ENCODE measurements at places on chromosomes 3 and 15.

DNA sequence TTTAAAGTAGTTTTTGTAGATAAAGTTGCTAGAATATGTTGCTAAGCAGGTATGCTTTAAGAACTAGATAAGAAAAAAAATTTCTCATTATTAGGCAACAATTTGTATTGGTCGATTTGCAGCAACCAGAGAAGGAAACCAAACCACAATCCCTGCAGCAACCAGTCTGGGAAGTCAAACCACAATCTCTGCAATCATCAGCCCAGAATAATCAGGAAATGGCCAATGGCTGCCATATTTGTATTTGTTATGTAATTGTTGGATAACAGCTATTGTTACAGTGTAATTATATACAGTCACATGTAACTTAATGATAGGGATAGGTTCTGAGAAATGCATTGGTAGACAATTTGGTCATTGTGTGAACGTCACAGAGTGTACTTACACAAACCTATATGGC is 23.6 kb downstream of the STXBP5L start:
- no peak for DNase-seq

- peak; percentile 26 for DNase-seq
These were observed at the start of the genes ATXN7 and THOC7 for GRCh38 chr3:63863150-63864007. TSS of gene ATXN7 (plus strand) at chr3:63863867. CDS start at chr3:63912599, 48,732 bp downstream. TSS of gene THOC7 (minus strand) at chr3:63863805. CDS start at chr3:63863790, 15 bp downstream.

DNA sequence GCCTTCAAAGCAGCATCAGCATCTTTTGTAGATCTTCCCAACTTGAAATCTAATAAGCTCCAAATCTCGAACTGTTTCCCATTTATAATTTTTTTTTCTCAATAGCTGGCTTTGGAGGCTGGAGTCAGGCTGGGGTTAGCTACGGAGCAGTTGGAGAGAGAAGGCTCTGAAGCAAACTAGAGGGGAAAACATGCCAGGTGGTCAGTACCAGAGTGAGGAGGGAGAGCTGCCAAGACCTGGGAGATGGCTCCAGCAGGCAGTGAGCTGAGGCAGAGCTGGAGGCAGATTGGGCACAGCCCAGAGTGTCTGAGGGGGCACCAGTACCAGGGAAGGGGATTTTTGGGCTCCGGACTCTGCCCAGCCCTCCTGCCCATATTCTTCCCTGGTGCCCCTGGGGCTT is 311.2 kb downstream of the RPLP1 start:
- DNase-seq, result no peak

GRCh38 chr3:131072099-131072559 is 45.5 kb downstream of the NEK11 start:
- DNase-seq, result no peak

DNA sequence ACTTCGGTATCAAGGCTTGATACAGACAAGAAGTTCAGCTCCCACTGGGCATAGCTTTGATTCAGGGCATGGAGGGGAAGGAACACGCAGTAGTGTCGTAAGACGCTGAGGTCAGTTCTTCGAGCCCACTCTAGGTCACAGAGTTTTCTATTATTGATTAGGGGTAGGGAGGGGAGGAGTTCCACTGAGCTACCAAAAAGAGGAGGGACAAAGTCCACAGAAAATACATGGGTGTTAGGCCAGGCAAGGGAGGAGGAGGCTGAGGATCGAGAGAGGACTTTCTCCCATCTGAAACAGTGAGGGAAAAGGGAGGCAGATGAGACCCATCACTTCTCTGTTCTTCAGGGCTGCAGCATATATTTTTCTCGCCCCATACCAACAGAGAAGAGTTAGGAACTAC is 75.1 kb upstream of the GUCA1C start:
- DNase-seq, result no peak

DNA sequence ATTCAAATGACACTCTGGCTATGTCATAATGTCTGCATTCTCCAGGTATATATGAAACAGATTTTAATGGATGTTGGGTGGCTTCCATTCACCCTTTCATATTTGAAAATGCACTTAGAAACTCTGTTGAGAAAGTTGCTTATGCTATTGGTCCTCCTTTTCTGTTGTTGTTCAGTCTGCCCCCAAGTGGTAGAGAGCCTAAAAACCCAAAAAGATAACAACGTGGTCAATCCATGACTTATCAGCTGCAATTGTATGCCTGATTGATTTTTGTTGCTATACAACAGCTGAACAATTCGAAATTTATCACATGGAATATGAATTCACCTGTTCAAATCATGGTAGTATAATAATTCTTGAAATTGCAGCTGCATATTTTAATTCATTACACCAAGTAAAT is 279.8 kb downstream of the ROBO2 start:
- no peak for DNase-seq

- no peak for DNase-seq
These were observed 10.3 kb upstream of the ZMAT3 start for GRCh38 chr3:179081885-179082284.

GRCh38 chr15:67542420-67543347 is at the start of gene MAP2K5:
TSS of gene MAP2K5 (plus strand) at chr15:67542703. CDS start at chr15:67543336, 633 bp downstream.
- DNase-seq, result peak; percentile 62

DNA sequence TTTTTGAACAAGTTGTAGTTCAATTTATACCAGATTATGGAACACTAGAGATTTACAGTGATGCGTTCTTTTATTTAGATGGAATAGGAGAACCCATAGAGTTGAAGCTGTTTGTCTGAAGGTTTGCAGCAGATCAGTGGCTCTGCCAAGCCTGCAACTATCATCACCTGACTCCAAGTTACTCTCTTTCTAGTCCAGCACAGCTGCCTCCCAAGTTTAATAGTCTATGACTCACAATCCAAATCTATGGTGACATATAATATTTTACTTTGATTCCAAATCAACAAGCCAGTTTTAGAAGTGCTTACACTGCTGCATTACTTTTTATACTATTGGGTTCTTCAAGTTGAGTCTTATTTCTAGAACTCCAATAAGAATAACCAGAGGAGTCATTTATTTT is 400.4 kb downstream of the LPP start:
- no peak for DNase-seq

GRCh38 chr3:30766522-30766921 is 127.9 kb downstream of the GADL1 start:
- DNase-seq, result no peak

GRCh38 chr3:110664148-110664547 is 407.5 kb upstream of the NECTIN3 start:
- no peak for DNase-seq

DNA sequence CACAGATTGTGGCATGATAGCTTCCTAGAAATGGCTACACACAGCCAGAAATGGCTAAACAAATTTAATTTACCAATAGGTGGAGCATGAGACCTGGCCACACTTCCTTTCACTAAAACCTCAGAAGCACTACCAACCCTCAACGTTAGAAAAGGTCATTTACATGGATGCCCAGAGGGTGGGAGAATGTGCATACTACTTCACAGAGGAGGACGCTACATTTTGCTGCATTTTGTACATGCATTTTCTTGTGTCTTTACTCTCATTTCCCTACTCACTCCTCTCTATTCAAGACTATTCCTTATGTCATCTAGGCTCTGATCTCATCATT is 40.1 kb downstream of the C2CD4B start:
- no peak for DNase-seq

DNA sequence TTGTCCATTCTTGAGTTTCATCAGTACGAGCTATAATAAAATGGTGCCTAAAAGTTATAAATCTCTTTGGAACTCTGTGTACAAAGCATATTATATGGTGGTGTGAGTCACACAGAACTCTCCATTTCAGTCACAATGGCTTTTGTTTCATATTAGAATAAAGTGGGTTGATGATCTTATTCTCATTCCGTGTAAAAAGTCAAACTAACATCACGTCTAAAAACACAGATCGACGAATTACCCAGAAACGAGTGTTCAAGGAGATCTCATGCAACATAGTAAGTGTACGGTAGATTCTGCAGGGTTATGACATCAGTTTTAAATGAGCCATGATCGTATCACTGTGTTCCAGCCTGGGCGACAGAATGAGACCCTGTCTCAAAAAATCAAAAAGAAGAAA is 122.4 kb downstream of the FOXP1 start:
- no peak for DNase-seq

- no peak for DNase-seq
These were observed 34.6 kb downstream of the PDE8A start for GRCh38 chr15:85016275-85016674.

DNA sequence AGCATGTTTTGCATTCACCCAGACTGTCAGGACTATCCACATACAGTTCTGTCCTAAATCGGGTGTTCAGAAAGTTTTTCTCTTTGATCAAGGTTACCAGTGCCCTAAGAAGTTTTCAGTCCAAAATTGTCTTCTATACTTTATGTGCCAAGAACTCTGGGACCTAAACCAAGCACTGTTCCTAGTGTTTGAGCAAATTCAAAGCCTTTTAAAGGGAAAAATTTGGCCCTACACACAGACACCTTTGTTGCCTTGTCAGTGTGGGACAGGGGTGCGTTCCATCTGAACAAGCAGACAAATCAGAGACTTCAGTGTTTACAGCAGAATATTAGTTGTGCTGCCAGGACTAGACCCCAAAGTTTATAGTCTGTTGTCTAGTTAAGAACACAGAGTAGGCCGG is 50.6 kb downstream of the DGKG start:
- no peak for DNase-seq

DNA sequence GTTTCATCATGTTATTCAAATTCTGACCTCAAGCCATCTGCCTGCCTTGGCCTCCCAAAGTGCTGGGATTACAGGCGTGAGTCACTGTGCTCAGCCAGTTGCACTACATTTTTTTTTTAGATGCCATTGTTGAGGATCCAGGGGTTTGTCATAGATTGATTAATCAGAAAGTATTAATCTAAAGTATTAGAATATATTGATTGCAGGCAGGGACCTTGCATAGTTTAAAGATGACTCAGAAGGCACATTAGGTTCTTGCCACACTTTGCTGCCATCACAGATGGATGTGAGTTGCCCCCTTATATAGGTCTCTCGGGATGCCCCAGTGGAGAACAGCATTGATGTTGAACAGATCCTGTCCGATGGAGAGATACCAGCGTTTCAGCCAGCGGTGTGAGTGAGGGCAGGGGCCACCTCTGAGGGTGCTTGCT is 41.1 kb downstream of the IGF1R start:
- no peak for DNase-seq

DNA sequence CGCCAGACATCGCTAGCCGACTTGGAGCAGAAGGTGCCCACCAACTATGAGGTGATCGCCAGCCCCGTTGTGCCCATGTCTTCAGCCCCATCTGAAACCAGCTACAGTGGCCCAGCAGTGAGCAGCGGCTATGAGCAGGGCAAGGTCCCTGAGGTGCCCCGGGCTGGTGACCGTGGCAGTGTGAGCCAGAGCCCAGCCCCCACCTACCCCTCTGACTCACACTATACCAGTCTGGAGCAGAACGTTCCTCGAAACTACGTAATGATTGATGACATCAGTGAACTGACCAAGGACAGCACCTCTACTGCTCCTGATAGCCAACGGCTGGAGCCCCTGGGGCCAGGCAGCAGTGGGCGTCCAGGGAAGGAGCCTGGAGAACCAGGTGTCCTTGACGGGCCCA is 12.9 kb upstream of the APEH start:
- DNase-seq, result no peak

GRCh38 chr3:117201901-117202774 is 492.6 kb downstream of the TUSC7 start:
- DNase-seq, result no peak

- DNase-seq, result no peak
These were observed 32.6 kb upstream of the TBC1D5 start for GRCh38 chr3:17775073-17775472.

- DNase-seq, result no peak
These were observed 16.2 kb upstream of the C15orf39 start for GRCh38 chr15:75185271-75186029.

GRCh38 chr15:60494108-60494507 is 15.2 kb upstream of the ICE2 start:
- DNase-seq, result no peak

DNA sequence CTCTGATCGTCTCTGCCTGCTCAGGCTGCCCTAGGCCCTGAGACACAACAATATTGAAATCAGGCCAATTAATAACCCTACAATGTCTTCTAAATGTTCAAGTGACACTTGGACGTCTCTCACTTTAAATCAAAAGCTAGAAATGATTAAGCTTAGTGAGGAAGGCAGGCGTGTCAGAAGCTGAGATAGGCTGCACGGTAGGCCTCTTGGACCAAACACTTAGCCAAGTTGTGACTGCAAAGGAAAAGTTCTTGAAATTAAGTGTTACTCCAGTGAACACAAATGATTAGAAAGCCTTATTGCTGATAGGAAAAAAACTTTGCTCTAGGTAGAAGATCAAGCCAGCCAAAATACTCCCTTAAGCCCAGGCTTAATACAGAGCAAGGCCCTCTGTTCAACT is 2.2 kb downstream of the HPS3 start:
- DNase-seq, result no peak

GRCh38 chr3:80232760-80233159 is 465.0 kb upstream of the ROBO1 start:
- no peak for DNase-seq

- DNase-seq, result no peak
These were observed 28.9 kb upstream of the ICE2 start for GRCh38 chr15:60507596-60508424.

GRCh38 chr3:168093790-168094189 is 1.9 kb downstream of the GOLIM4 start:
- DNase-seq, result no peak

DNA sequence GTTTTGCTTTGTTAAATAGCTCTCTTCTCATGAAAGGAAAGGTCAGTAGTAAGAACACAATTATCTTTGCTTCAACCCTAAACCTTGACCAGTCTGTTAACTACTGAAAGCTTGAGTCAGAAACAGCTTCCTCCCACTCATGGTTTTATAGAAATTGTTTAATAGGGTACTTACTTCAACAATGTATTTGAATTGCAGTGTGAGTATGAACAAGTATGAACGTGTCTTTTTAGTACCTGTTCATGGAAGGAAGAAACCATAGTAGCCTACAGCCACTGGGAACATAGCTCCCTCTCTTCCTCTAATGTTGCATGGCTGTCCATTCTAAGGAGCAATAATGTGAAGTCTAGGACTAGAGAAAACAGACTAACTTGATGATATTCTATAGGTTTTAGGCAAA is 311.0 kb downstream of the MCTP2 start:
- no peak for DNase-seq

- no peak for DNase-seq
These were observed 11.3 kb upstream of the PIAS1 start for GRCh38 chr15:68042855-68043222.

- no peak for DNase-seq
These were observed 44.4 kb downstream of the MUC20 start for GRCh38 chr3:195764961-195765706.

DNA sequence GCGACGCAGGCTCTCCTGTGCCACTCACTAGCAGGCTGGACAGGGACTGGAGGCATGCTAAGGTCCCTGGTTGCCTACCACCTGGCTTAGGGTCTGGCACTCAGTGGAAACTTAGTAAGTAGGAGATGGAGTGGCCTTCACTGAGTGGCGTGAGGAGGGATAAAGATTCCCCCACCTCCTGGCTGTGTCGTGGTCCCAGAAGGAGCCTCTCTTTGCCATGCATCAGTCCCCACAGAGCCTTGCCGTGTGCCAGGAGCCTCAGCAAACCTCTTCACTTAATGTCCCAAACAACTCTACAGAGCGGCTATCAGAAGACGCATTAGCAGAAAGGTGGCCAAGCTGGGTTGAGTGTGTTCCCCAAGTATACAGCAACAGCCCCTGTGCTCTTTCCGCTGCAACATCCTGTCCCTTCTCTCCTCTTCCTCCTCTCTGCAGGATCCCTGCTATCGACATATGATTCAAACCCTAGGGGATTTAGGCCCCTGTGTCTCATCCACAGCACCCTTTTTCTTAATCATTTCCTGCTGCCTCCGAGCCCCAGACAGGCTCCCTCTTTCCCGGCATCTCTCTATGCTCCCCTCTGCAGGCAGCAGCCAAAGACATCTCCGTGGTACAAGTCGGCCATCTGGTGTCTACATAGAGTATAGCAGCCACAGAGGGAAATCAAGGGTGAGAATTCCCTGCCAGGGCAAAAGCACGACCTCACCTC is 66.7 kb downstream of the SLC6A1 start:
- no peak for DNase-seq

- no peak for DNase-seq
These were observed 138.0 kb upstream of the RAD18 start for GRCh38 chr3:9101286-9101685.

All from stimulated activated CD8-positive, alpha-beta memory T cell treated with anti-CD3 and anti-CD28 coated beads, Interleukin-7, amount 100 ng/mL, for 24 hours (primary cell).